ENCODE measurements at places on chromosomes 1 and 21.

DNA sequence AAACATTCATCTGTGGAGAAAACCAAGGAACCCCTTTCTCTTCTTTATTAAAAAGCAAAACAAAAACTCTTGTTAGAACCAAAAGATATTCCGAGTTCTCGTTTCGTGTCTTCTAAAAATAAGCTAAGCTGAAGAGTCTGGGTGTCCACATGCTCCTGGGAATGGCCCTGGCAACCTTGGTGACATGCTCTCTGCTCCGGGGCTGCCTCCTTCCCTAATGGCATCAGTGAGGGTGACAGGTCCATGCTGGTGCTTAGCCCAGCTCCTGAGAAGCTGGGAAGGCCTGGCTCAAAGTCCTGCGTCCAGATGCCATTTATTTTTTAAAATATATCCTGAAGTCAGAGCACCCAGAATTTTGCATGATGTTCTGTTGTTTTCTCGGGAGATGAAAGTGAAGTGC is 24.6 kb upstream of the TRAPPC10 start:
- DNase-seq: no peak

- no peak for DNase-seq
Measured at GRCh38 chr1:26912147-26912490, 1.7 kb downstream of the NR0B2 start.

DNA sequence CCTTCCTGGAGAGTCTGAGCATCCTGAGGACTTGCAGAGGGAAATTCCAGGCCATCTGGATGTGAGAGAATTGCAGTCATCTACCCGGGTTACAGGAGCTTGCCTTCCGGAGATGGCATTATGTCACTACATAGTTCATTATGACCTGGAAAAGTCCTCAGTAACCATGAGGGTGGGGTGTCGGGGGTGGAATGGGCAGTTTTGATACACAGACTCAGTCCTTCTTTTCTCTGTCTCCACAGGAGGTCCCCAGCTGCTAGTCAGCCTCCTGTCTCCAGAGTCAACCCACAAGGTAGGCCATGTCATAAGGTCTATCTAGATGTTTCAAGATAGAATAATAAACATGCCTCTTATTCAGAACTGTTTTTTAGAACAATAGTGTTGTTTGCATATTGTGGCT is 268.2 kb upstream of the SGIP1 start:
- no peak for DNase-seq

- no peak for DNase-seq
Measured at GRCh38 chr1:160189649-160190625, at the start of gene CASQ1. Gene CASQ1, plus strand, starts transcription at chr1:160190575. Its CDS starts 177 bp downstream, at chr1:160190752.

GRCh38 chr1:232038706-232039677 is 412.4 kb downstream of the DISC1 start:
- DNase-seq: no peak

DNA sequence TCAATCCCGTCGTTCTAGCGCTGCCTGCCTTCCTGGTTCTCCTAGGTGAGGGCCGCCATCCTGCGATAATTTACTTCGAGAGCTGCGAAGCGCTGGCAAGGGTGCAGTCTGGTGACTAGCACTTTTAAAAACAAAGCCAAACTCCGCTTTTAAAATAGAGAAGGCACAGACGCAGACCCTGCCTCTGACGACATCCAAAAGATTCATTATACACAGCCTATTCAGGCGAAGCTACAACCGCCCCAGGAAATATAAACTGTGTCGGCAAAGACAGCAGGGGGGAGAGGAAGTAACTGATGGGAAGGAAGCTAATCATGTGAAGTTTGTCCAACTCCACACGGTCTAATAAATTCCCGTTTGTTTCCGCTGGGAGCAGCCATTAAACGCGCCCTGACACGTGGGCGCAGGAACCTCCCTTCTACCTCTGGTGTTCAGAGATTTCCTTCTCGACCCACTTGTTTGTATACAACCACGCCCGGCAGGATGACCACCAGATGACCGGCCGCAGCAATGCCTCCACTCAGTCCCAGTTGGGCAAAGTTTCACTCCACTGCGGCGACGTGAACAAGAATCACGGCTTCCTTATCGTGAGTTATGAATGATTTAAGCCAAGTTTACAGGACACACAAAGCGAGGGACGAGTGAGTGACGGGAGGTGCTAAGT is 1.3 kb downstream of the GNG12 start:
- no peak for DNase-seq

GRCh38 chr1:25065795-25066238 is 135.7 kb upstream of the RUNX3 start:
- DNase-seq: no peak
